ENCODE measurements at places on chromosomes 5 and 9. TPM values are rescaled to one million over a fixed set of nuclear protein-coding genes. Genes with fewer than 3 reads are reported as not detected.

- no peak for DNase-seq
- H3K27ac ChIP-seq, result no peak overlapping the region
- no peaks in the 10 kb centered on the region for H3K27me3 ChIP-seq
- H3K36me3 ChIP-seq, result no peaks in the 10 kb centered on the region
These were observed 226.8 kb downstream of the NMUR2 start for GRCh38 chr5:152178350-152178699.

DNA sequence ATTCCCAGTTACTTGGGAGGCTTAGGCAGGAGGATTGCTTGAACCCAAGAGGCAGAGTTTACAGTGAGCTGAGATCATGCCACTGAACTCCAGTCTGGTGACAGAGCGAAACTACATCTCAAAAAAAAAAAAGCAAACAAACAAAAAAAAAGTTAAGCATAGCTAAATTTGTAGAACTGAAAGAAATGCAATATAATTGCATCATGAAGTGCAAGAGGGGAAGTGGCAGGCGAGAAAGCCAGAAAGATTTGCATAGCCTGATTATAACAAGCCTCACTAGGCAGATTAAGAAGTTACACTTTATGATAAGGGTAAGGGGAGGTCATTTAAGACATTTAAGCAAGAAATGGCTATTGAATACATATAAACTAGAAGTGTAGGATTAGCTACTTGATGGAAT is 187.1 kb downstream of the EDIL3 start:
- H3K27ac ChIP-seq, result no peak overlapping the region
- H3K4me1 ChIP-seq, result no peaks in the 10 kb centered on the region
- no peaks in the 10 kb centered on the region for H3K36me3 ChIP-seq
- H3K27me3 ChIP-seq, result no peaks in the 10 kb centered on the region
- no peak for DNase-seq

DNA sequence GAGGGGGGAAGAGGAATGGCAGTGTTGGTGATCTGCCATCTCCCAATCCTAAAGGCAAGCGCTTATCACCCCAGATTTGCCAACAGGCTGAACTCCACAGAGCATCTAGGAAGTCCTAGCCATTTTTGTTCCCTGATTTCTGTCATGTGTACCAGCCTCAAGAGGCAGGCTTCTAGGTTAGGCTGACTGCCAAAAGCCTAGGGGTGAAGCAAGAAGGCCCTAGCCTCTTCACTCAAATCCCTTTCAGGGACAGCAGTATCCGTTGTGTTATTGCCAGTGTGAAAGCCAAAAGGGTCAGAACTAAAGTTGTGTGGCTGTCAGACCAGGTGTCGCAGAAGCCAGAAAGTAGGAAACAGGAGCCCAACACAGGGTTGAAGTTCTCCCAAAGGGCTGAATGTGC is 14.7 kb downstream of the IGIP start:
- H3K36me3 ChIP-seq, result no peaks in the 10 kb centered on the region
- no peak for DNase-seq
- H3K27me3 ChIP-seq, result peaks cover 5% of the 10 kb centered on the region
- no peak overlapping the region for H3K27ac ChIP-seq
- H3K4me3 ChIP-seq, result no peak overlapping the region

- peaks cover 29% of the 10 kb centered on the region for H3K4me1 ChIP-seq
- peaks cover 33% of the 10 kb centered on the region for H3K36me3 ChIP-seq
- no peak for DNase-seq
- H3K4me3 ChIP-seq, result no peak overlapping the region
- H3K27ac ChIP-seq, result no peak overlapping the region
These were observed 43.9 kb downstream of the USP20 start for GRCh38 chr9:129879103-129879699.

PRUNE2 gene
- 0.42 TPM for polyA plus RNA-seq

NUTM2G gene
- not detected for polyA plus RNA-seq

KCNMB1 gene
- polyA plus RNA-seq, result not detected

- no peak for DNase-seq
- H3K36me3 ChIP-seq, result no peaks in the 10 kb centered on the region
- H3K27ac ChIP-seq, result no peak overlapping the region
- H3K27me3 ChIP-seq, result no peaks in the 10 kb centered on the region
- H3K4me3 ChIP-seq, result no peak overlapping the region
These were observed 3.4 kb upstream of the CLINT1 start for GRCh38 chr5:157862183-157862851.

ANKRD55 gene
- 17.8 TPM for polyA plus RNA-seq

- no peak overlapping the region for H3K27ac ChIP-seq
- no peaks in the 10 kb centered on the region for H3K4me1 ChIP-seq
- DNase-seq, result no peak
- H3K4me3 ChIP-seq, result no peak overlapping the region
- no peaks in the 10 kb centered on the region for H3K27me3 ChIP-seq
- no peaks in the 10 kb centered on the region for H3K36me3 ChIP-seq
These were observed 191.8 kb downstream of the CYLC2 start for GRCh38 chr9:103186959-103187358.

- no peak overlapping the region for H3K4me3 ChIP-seq
- DNase-seq, result no peak
- no peaks in the 10 kb centered on the region for H3K36me3 ChIP-seq
- no peaks in the 10 kb centered on the region for H3K27me3 ChIP-seq
- no peaks in the 10 kb centered on the region for H3K4me1 ChIP-seq
- H3K27ac ChIP-seq, result no peak overlapping the region
These were observed 5.3 kb downstream of the ABO start for GRCh38 chr9:133269537-133270362.

DNA sequence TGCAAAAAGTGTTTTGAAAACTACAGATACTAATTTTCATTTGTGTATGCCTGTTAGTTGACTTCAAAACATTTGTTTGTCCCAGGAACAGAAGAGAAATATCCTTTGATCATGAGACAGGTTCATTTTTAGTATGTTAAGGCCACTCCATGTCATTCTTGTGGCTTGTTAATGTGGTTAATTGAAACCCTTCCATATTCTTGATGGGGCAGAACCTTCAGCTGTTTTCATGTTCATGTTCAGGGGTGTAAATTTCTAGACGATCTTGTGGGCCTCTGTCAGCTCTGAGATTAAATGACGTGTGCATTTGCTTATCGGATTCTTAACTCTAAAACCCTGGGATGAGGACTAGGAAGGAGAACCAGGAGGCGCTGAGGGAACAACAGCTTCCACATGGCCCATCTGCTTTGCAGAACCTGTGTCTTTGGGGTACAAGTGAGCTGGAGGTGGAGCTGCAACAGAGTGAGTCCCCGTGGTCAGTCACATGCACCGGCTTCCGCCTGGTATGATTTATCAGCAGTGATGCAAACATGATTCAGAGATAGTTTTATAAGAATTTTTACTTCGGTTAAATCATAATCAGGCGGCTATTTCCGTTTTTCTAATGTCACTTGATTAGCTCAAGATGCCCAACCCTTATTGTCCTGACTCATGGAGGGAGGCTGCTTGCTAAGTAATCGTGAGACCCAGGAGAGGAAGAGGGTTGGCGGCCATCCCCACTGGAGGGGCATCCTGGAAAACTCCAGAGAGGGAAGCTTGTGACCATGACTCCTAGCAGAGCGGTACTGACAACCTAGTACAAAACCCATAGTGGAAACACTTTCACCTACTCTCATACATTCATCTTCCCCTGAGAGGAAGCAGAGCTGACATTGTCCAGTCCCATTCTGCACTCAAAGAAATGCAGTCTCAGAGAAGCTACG is 138.4 kb downstream of the C9orf152 start:
- no peaks in the 10 kb centered on the region for H3K4me1 ChIP-seq
- no peak overlapping the region for H3K4me3 ChIP-seq
- DNase-seq, result no peak
- no peaks in the 10 kb centered on the region for H3K36me3 ChIP-seq
- H3K27me3 ChIP-seq, result no peaks in the 10 kb centered on the region
- H3K27ac ChIP-seq, result no peak overlapping the region

DNA sequence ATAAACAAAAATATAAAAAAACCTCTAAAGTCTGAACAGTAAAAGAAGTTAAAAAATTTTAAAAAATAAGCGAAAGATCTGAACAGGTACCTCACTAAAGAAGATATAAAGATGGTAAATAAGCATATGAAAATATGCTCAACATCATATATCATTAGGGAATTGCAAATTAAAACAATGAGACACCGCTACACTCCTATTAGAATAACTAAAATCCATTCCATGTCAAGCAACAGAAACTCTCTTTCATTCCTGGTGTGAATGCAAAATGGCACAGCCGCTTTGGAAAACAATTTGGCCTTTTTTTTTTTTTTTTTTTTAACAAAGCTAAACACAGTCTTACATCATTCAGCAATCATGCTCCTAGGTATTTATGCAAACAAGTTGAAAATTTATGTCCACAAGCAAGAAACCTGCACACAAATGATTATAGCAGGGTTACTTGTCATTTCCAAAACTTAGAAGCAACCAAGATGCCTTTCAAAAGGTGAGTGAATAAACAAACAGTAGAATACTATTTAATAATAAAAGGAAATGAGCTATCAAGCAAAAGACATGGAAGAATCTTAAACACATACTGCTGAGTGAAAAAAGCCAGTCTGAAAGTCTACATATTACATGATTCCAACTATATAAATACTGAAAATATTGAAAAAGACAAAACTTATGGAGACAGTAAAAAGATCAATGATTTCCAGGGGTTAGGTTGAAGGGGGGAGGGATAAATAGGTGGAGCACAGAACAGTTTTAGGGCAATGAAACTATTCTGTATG is 22.1 kb downstream of the ANXA1 start:
- no peaks in the 10 kb centered on the region for H3K4me1 ChIP-seq
- DNase-seq, result no peak
- H3K4me3 ChIP-seq, result no peak overlapping the region
- H3K36me3 ChIP-seq, result peaks cover 9% of the 10 kb centered on the region

DNA sequence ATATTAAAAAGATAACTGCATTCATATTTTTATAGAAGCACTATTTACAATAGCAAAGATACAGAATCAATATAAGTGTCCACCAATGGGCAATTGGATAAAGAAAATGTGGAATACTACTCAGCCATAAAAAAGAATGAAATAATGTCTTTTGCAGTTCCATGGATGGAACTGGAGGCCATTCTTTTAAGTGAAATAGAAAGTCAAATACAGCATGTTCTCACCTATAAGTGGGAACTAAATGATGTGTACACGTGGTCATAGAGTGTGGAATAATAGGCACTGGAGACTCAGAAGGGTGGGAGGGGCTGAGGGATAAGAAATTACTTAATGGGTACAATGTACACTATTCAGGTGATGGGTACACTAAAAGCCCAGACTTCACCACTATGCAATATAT is 53.2 kb downstream of the DENND1A start:
- no peaks in the 10 kb centered on the region for H3K4me1 ChIP-seq
- no peaks in the 10 kb centered on the region for H3K36me3 ChIP-seq
- no peak overlapping the region for H3K27ac ChIP-seq
- no peak overlapping the region for H3K4me3 ChIP-seq

IL11RA gene
- polyA plus RNA-seq, result 18.4 TPM

SH3PXD2B gene
- polyA plus RNA-seq, result not detected

DNA sequence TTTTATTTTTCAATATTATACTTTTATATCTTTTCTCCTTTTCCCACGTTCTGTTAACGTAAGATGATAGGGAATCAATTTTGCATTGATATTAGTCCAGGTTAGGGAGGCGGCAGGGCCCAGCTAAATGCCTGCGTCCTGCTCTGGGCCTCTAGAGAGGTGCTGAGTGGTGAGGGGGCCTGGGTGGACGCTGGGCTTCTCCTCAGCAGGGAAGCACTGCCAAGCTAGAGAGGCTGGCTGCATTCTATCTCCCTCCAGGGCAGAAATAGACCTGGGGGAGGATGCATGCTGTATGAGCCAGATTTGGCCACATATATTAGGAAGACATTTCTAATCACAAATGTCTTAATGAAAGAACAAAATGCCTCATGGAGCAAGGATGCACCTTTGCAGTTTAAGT is 43.6 kb upstream of the NKX2-5 start:
- H3K4me3 ChIP-seq, result no peak overlapping the region
- DNase-seq, result no peak
- H3K36me3 ChIP-seq, result no peaks in the 10 kb centered on the region
- peaks cover 3% of the 10 kb centered on the region for H3K4me1 ChIP-seq
- H3K27ac ChIP-seq, result no peak overlapping the region

HSPA4 gene
- polyA plus RNA-seq, result 45.1 TPM

GRCh38 chr9:115524453-115525059 is 406.6 kb upstream of the TNC start:
- DNase-seq, result peak; percentile 26
- H3K36me3 ChIP-seq, result no peaks in the 10 kb centered on the region
- no peak overlapping the region for H3K4me3 ChIP-seq

GRCh38 chr5:34544403-34544802 is 111.7 kb upstream of the RAI14 start:
- no peaks in the 10 kb centered on the region for H3K36me3 ChIP-seq
- no peak for DNase-seq
- no peaks in the 10 kb centered on the region for H3K27me3 ChIP-seq

GABRA1 gene
- polyA plus RNA-seq, result not detected

- no peaks in the 10 kb centered on the region for H3K4me1 ChIP-seq
- no peaks in the 10 kb centered on the region for H3K36me3 ChIP-seq
- no peak for DNase-seq
- no peaks in the 10 kb centered on the region for H3K27me3 ChIP-seq
- H3K27ac ChIP-seq, result no peak overlapping the region
These were observed 65.1 kb upstream of the NMUR2 start for GRCh38 chr5:152470167-152470566.
